ENCODE measurements at places on chromosomes 12 and 14.

DNA sequence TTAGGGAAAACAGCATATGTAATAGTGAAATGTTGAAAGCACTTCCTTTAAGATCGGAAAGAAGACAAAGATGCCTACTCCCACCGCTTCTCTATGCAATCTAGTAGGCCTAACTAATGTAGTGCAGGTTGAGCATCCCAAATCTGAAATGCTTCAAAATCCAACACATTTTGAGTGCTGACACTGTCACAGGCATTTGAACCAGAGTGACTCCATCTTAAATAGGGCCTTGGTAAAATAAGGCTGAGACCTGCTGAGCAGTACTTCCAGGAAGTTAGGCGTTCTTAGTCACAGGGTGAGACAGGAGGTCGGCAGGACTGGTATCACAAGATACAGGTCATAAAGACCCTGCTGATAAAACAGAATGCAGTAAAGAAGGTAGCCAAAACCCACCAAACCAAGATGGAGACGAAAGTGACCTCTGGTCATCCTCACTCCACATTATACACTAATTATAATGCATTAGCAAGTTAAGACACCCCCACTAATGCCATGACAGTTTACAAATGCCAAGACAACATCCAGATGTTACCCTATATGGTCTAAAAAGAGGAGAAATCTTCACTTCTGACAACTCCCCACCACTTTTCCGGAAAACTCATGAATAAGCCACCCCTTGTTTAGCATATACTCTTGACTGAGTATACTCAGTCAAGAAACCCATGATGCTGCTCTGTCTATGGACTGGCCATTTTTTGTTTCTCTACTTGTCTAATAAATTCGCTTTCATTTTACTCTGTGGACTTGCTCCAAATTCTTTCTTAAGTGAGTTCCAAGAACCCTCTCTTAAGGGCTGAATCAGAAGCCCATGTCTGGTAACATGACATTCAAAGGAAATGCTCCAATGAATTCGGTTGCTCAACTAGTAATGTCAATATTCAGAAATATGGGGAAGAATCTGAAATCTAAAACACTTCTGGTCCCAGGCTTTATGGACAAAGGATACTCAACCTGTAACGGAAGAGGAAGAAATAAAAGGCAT, 47.1 kb upstream of the MTERF2 start:
- no peak for DNase-seq

GRCh38 chr14:102580550-102581110, 11.8 kb upstream of the RCOR1 start:
- no peak for DNase-seq

DNA sequence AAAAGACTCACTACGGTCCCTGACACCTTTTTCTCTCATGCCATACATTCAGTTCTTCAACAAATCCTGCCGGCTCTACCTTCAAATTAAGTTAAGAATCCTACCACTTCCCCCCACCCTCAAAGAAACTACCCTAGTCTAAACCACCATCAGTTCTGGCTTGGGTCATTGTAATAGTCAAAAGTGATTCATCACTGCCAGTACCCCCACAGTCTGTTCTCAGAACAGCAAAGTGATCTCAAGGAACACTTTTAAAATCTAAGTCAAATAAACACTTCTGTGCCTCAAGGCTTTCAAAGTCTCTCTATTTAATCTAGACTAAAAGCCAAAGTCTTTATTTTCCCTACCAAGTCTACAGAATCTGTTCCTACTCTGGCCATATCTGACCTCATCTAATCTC, 12.0 kb upstream of the FAM234B start:
- DNase-seq, result no peak

DNA sequence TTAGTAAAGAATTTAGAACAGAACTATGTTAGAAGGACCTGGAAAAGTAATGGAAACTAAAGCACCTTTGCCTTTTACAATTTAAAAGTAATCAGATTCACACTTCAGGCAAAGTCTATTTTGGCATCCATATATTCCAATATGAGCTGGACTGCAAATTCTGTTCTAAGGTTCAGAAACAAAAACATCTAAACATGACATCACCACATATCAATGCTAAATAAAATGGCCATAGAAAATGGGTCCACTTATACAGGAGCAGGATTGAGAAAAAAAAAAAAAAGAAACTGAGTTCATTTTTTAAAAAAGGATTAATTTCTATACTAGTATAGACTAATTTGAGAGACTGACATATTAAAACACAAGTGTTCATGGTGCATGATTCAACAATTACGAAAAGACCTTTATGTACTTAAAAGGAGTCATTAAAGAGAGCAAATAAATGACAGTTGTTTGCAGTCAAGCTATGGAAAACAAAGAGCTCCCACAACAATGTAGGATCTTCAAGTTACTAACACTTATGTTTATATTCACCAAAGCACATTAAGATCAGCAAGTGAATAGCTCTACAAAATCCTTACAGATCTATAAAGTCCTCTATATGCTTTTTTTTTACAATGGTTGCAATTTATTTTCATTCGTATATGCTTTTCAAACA, 45.7 kb downstream of the DICER1 start:
- DNase-seq, result no peak

DNA sequence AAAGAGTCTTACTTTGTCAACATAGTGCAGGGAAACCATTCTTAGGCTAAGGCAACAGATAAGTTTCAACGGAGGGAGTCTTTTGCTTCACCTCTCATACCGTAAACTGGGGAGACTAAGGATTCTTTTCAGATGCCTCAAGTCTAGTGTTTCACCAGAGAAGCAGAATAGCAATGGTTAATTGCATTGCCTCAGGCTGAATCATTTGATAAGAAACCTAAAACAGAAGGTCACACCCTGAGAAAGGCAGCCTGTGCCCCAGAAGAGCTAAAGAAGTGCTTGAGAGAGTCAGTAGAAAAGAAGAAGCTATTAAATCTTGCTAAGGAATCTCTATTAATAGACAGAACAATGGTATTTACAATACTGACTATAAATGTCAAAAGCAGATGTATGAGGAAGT, 21.8 kb upstream of the ATXN7L3B start:
- DNase-seq, result no peak

DNA sequence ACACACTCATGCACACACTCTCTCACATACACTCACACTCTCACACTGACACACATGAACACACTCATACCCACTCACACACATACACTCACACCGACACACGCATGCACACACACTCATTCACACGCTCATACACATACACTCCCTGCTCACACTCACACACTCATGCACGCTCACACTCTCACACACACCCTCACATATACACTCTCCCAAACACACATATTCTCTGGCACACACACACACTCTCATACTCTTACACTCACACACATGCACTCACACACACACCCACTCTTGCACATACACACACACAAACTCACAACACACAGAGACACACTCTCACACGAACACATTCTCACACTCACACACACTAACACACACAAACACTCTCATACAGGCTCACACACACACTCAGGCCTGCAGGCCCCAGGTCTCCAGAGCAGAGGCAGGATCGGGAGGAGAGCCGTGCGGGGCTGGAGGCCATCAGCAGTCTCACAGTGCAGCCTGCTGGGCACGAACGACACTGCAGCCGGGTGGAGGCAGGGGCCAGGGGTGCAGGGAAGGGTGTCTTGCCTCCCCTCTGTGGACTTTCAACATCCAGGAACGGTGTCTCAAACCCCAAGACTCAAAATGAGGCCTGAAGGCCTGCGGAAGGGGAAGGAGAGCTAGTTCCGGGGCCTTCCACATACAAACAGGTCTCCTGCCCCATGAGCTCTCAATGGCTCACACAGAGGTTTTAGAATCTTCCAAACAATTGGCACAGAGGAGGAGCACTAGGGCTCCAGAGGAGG, 148.7 kb downstream of the ANO2 start:
- DNase-seq, result no peak

GRCh38 chr12:16163901-16164300, 113.6 kb downstream of the SLC15A5 start:
- DNase-seq, result no peak

- DNase-seq, result no peak
These were observed 69.1 kb downstream of the VCPKMT start for GRCh38 chr14:50047274-50047676.

DNA sequence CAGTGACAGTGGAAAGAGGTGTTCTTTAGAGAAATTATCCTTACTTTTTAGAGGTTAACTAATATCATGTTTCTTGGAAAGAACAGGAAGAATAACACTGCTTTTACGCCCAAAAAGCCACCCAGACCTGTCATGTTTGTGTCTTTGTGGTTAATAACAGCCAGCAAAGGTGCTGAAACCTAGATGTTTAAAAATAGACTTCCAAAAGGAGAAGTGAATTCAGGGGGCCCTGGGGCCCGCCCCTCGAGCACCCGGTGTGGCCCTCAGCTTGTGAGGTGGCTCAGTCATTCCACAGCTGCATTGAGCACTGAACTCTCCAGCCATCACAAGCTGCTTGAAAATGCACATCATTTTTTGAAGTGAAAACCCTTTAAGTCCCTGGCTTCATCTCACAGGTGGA, 20.8 kb upstream of the AMN start:
- DNase-seq, result no peak

DNA sequence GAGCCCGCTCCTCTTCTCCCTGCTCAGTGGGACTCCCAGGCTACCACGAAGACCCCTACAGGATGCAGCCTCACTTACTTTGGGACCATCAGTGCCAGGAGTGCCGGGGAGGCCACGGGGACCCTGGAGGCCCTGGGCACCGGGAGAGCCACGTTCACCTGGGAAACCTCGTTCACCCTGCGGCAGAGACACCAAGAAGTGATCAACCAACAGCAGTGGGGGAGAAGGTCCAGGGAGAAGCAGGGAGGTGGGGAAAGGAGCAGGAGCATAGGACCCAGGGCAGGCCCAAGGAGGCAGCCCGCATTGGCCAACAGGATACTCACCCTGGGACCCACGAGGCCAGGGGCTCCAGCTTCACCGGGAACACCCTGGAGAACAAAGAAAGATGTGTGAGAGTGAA, 19.4 kb downstream of the TMEM106C start:
- no peak for DNase-seq

GRCh38 chr14:103456167-103456835, 66.3 kb downstream of the CKB start:
- DNase-seq, result no peak

DNA sequence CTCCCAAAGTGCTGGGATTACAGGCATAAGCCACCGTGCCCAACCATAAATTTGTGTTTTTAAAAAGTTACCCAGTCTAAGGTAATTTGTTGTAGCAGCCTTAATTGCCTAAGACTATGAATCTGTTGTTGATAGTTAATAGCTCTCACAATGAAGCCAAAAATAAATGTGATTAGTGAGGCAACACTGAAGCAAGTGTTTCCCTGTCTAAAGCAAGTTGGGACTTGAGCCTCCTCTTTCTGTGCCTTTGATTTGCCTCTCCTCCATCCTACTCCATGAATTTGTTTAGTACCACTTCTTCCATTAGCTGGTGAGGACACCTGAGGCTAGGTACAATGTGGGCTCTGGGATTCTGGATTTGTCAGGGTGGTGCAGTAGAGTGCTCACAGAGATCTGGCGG, 36.8 kb downstream of the DAAM1 start:
- DNase-seq, result no peak

DNA sequence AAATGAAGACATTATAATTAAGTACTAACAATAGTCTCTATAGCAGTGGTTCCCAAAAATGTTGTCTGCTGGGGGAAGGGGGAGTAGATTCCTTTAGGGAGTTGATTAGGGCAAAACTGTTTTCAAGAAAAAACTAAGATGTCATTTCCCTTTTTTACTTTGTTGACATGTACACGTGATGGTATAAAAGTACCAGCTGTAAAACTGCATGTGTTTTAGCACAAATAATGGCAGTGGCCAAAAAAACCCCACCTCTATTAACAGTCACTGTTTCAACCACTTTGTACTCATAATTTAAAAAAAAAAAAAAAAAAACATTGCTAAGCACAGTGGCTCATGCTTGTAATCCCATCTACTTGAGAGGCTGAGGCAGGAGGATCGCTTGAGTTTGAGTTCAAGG, 61.7 kb downstream of the PPP1R12A start:
- no peak for DNase-seq

GRCh38 chr14:20998674-20999366, at the start of gene SLC39A2:
SLC39A2 (plus strand) TSS chr14:20999293; CDS start chr14:20999447, 154 bp downstream.
- DNase-seq, result no peak

GRCh38 chr12:53056901-53057300, 7.0 kb downstream of the TNS2 start:
- DNase-seq, result no peak

DNA sequence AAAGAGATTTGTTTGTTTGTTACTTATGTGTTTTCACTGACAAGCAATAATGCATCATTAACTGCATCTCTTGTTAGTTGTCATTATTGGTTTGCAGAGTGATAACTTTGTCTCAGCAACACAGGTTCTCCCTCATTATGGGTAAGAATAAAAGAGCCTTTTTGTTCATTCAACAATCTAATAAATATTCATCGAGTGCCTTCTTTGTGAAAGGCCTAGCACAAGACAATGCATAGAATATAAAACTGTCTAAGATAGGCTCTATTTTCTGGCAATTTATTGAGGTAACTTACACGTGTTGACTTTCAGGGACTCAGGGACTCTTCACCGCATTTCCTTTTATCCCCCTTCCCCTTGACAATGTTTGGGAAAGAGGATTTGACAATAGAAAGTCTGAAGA, 95.5 kb upstream of the KRR1 start:
- DNase-seq, result no peak

GRCh38 chr14:91722386-91722785, 9.5 kb downstream of the CATSPERB start:
- no peak for DNase-seq

GRCh38 chr12:48750769-48751356, 34.4 kb upstream of the CCNT1 start:
- DNase-seq, result no peak

GRCh38 chr14:72128629-72129028, 196.4 kb downstream of the RGS6 start:
- DNase-seq, result no peak

GRCh38 chr12:109767456-109767855, 53.8 kb downstream of the FAM222A start:
- no peak for DNase-seq

- no peak for DNase-seq
These were observed 111.5 kb downstream of the NUBPL start for GRCh38 chr14:31672709-31673108.

DNA sequence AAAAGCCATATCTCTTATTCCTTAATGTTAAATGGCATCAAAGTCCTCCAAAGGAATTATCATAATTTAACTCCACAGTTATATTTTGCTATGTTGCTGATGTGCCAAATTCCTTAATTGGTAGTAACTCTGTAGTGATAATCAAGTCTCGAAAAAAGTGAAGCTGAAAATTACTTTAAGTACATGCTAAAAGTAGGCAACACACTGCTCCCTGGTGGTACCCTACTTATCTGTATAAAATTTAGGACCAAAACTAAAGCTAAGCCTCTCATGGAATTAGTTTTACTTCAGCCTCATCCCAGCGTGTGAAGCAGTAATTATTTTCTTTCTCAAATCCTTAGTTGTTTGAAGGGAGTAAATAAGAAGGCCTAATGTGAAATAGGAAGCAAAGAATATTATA, 132.8 kb downstream of the TTLL5 start:
- no peak for DNase-seq

GRCh38 chr12:111748151-111748672, 18.5 kb upstream of the ALDH2 start:
- no peak for DNase-seq

- DNase-seq, result no peak
These were observed 48.5 kb downstream of the BAZ2A start for GRCh38 chr12:56581418-56582145.

Data from GOT3 (cell line).